ENCODE measurements at places on chromosomes 11 and 22.

GRCh38 chr22:49676783-49677494 is 150.7 kb downstream of the BRD1 start:
- DNase-seq, result no peak

GRCh38 chr11:9895006-9895405 is 231.1 kb downstream of the SWAP70 start:
- no peak for DNase-seq

GRCh38 chr11:36365907-36366306 is 69.8 kb downstream of the PRR5L start:
- DNase-seq, result no peak

DNA sequence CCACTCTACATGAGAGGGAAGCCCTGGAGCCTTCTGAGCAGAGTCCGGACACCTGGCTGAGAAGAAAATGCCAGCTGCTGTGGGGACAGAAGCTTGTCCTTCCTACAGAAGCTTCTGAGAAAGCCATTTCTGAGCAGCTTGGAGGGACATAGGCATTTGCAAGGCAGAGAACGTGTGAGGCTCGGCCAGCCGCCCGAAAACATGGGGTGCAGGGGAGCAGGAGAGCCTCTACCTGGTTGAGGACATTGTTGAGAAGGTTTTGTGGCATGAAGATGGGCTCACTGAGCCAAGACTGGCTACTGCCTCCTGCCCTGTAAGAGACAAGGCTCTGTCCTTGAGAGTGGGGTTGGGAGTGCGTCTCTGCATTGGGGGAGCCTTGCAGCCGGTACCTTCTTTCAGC is 25.3 kb downstream of the SAMM50 start:
- no peak for DNase-seq

DNA sequence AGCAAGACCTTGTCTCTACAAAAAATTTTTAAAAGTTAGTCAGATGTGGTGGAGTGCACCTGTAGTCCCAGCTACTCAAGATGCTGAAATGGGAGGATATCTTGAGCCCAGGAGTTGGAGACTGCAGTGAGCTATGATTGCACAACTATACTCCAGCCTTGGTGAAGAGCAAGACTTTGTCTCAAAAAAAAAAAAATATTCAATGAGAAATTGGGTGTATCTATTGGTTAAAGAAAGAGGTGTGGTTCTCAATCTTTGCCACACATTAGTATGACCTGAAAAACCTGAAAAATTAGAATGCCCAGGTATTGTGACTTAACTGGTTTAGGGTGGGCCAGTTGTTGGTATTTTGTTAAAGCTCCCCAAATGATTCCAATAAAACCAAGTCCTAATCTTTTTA is 32.4 kb downstream of the MTNR1B start:
- DNase-seq, result no peak

DNA sequence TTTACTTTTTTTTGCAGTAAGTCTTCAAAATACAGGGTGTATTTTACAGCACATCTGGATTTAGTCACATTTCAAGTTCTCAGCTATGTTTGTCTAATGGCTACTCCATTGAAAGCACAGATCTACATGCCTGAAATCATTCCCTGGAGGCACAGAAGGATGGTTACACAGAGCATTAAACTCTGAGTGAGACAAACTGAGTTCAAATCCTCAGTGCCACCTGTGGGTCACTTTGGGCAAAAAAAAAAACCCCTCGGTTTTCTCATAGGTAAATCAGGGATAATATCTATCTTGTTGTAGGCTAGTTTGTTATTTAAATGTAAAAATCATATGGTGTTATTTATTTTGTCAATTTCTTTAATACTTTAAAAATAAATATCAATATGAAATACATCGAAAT is 7.7 kb downstream of the ANKRD49 start:
- DNase-seq, result no peak

DNA sequence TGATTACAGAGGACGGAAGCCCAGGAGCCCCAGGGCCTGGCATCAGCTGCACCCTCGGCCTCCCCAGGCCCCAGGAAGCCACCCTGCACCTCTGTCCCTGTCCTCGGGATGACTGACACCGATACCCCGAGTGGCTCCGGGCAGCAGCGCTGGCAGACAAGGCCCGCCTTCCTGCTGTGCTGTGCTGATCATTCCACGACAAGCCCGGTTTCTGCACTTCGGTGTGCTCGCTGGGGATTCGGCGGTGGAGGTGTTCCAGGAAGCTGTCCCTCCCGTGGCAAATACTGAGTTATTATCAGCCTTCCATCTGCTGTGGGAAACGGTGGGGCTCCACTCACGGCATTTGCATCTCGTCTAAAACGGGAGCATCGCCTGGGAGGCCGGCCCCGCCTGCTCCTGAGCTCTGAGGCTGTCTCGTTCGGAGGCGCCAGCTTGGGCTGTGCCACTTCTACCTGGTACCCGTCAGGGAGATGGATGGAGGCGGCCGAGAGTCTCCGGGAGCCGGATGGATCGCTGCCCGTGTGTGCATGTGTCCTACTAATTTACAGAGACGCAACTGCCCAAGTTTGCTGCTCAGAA is 506.1 kb downstream of the BRD1 start:
- no peak for DNase-seq

DNA sequence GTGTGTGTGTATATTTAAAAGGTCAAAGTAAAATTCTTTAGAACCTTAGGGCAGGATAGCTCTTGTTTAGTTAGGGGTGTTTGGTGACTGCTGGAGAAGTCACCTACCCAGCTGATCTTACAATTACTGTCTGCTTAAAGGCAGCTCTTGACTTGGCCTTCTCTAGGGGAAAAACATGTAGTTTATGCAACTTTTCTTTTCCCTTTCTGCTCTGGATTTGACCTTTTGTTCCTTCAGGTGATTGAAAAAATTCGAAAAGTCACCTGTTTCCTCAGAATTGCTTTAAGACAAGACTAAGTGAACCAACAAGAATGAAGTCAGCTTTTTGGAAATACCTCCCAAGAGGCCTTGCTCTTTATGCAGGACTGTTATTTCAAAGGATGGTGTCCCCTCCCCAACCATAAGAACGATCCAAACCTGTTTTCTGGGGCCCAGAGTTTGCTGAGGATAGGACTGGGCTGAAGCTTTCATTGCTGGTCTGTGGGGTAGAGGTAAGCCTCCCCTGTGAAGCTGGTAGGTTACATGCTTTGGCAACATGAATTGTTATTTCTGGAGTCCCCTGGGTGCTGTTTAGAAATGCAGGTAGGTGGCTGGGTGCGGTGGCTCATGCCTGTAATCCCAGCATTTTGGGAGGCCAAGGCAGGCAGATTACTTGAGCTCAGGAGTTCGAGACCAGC is 111.2 kb downstream of the PTPRJ start:
- no peak for DNase-seq

GRCh38 chr11:35304900-35305460 is 114.4 kb downstream of the SLC1A2 start:
- DNase-seq, result no peak

- no peak for DNase-seq
Measured at GRCh38 chr11:129308241-129308865, 67.3 kb upstream of the BARX2 start.

DNA sequence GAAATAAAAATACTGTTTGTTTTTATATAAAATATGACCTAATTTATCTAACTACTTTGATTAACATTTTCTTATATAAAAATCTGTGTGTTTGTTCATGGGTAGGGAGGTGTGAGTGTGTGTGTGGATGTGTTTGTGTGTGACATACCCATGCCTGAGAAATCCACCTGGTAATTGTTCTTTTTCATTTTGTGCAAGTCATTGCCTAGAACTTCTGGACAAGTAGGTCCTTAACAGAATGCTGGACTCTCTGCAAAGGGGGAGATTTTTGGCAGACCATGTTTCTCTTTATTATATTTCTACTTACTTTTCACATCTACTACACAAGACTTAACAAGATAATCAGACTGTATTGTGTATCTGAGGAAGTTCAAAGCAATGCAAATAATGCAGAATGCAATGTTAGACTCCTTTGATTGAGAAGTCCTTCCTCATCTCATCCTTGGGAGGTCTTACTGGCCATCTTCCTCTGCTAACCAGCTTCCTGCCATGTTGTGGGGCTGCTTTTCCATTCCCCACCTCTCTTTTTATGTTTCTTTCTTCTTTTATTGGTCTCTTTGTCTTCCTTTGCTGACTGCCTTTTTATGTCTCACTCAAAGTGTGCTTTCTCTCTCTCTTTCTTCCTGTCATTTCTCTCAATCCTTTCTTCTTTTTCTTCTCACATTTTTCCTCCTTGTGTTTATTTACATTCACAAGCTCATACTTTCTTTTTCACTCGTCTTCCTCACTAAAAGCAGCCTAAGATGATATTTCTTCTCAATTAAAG is 1017.0 kb upstream of the CNTN5 start:
- no peak for DNase-seq

GRCh38 chr22:36341640-36342041 is 46.1 kb downstream of the MYH9 start:
- DNase-seq, result no peak

DNA sequence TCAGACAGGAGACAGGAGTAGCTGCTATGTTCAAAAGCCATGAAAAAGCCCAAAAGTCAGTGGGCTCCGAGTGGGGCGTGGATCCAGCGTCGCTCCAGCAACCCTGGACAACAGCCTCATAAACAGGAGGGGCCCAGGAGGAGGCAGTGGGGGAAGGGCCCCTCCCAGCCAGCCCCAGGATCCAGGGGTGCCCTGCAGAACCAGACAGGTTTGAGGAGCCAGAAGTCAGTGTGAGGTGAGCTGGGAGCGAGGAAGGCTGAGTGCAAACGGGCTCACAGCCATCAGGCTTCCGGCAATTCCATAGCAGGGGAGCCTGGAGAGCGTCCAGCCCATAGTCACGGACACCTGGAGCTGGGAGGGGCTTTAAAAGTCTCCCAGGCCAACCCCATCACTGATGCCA is 217.7 kb downstream of the MN1 start:
- DNase-seq, result no peak

- no peak for DNase-seq
Measured at GRCh38 chr11:75891947-75892739, 77.1 kb downstream of the UVRAG start.

- DNase-seq, result no peak
Measured at GRCh38 chr11:44174842-44175241, 79.4 kb downstream of the EXT2 start.

- no peak for DNase-seq
Measured at GRCh38 chr22:31425331-31426050, 26.1 kb downstream of the DRG1 start.

- DNase-seq, result no peak
Measured at GRCh38 chr11:130022799-130023198, 20.2 kb upstream of the PRDM10 start.

GRCh38 chr11:118396097-118396501 is 5.3 kb upstream of the ATP5MG start:
- no peak for DNase-seq

DNA sequence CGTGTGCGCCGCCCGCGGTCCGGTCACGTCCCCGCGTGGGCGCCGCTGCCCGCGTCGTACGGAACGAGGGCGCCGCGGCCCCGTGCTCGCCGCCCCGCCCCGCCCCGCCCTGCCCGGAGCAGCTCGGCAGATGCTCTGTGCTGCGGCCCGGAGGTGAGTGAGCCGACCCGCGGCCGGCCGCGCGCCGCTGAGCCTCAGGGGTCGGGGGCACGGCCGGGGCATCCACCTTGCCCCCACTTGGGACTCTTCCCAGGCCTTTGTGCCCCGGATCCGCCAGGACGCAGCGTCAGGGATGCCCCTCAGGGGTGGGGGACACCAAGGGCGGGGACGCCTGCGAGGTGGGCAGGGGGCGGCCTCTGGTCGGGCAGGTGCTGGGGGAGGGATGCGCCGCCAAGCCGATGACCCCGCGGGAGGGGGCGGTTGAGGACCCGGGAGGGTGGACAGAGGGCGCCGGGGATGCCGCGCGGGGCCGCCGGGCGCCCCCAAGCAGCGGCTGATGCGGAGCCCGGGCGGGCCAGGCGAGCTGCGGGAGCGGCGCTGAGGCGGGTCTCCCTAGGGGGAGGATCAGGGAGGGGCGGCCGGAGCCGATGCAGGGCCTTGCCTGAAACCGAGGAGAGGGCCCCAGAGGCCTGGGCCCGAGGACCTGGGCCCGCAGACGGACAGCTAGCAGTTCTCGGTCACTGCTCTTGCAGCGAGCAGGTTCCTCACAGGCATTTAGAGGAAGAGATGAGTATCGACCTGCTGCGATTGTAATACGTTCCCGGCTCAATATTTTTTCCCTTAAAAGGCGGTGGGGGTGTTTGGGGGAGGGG is at the start of gene GNAZ:
TSS of gene GNAZ (plus strand) at position 102 of the 812 bp plus-strand sequence. CDS start 25,177 bp downstream, outside the sequence.
- DNase-seq, result no peak

DNA sequence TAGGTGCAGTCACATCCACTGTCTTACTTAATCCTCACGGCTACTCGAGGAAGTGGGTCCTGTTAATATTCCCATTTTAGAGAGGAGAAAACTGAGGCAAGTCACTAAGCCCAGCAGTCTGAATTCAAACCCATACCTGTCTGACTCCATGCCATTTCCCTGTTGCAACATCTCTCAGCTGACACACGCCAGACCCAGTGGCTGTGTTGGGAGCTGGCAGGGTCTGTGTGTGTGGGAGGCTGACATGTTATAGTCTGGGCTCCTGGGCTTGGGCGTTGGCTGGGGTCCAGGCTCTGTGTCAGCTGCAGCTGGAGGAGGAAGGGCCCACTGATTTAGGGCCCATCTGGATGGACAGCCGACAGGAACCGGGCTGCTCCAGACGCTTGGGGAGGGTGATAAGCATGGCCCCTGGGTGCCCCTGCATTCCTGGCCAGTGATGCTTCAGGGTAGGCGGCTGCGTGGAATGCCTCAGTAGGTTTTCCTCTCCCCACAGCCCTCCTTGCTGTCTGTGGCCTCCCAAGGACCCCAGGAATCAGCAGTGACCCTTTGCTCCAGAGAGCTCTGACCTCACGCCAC is 562.5 kb downstream of the MN1 start:
- DNase-seq, result no peak

DNA sequence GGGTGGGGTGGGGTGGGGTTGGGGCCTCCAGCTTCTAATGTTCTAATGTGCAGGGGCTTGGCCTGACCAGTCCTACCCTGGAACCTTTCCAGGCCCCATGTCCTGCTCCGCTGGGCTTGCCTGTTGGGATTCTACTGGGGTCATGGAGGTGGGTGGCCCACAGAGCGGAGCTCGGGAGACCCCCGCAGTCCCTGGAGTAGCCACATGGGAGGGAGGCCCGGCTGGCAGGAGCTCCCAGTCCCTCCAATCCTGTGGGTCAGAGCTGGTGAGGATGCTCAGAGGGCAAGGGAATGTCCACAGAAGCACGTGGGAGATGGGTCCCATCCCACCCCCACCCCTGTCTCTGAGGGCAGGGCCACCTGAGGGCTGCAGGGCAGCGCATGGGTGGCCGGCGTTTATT is 2.9 kb downstream of the SEPTIN5 start:
- DNase-seq, result no peak

DNA sequence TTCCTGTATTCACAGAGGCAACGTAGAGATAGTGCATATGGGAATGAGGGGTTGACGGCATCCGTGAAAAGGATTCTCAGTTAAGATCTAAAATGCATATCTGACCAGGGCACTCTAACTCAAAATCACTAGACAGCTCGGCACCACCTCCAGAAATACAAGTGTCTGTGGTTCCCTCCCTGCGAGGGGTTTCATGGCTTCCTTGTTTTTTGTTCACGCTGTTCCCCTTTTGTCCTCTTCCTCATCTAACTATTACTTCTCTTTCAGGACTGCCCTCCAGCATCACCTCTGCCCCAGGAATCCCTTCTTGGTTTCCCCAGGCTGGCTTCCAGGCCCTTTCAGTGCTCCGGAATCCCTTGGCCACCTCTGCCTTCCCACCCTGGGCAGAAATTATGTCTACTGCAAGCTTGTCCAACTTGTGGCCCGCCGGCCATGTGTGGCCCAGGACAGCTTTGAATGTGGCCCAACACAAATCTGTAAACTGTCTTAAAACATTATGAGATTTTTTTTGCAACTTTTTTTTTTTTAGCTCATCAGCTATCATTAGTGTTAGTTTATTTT is 159.9 kb downstream of the FBXO7 start:
- DNase-seq, result no peak

GRCh38 chr22:19035474-19036228 is 86.6 kb downstream of the DGCR2 start:
- no peak for DNase-seq
